CD4-positive, CD25-positive, alpha-beta regulatory T cell (primary cell): ENCODE measurements at places on chromosomes 5 and 9. TPM values are rescaled to one million over a fixed set of nuclear protein-coding genes. Genes with fewer than 3 reads are reported as not detected.

The SPRY4 gene
- polyA plus RNA-seq = not detected

The ELOVL7 gene
- not detected for polyA plus RNA-seq

The RASEF gene
- not detected for polyA plus RNA-seq

The LRRC19 gene
- not detected for polyA plus RNA-seq

The PIP5K1B gene
- polyA plus RNA-seq = 1.0 TPM

The C5 gene
- polyA plus RNA-seq = 0.31 TPM

The SPATA31E1 gene
- not detected for polyA plus RNA-seq

The SV2C gene
- polyA plus RNA-seq = not detected

The WNK2 gene
- polyA plus RNA-seq = not detected

The SPATA31D4 gene
- polyA plus RNA-seq = not detected

The FAM151B gene
- not detected for polyA plus RNA-seq

The MED27 gene
- polyA plus RNA-seq = 42.6 TPM

The AIF1L gene
- polyA plus RNA-seq = not detected

The CER1 gene
- not detected for polyA plus RNA-seq

The IFNK gene
- not detected for polyA plus RNA-seq

The DPH7 gene
- 24.4 TPM for polyA plus RNA-seq

The IL13 gene
- not detected for polyA plus RNA-seq

The TCERG1 gene
- polyA plus RNA-seq = 28.2 TPM

The HRCT1 gene
- not detected for polyA plus RNA-seq

The ANXA1 gene
- polyA plus RNA-seq = 107 TPM

The PCDHGA2 gene
- not detected for polyA plus RNA-seq

The GPX8 gene
- not detected for polyA plus RNA-seq
